Lung (tissue), 17 donors: ENCODE measurements at places on chromosomes 3 and 15.
A peak's percentile ranks its signal among the peaks of the same experiment; 100 is the strongest.

DNA sequence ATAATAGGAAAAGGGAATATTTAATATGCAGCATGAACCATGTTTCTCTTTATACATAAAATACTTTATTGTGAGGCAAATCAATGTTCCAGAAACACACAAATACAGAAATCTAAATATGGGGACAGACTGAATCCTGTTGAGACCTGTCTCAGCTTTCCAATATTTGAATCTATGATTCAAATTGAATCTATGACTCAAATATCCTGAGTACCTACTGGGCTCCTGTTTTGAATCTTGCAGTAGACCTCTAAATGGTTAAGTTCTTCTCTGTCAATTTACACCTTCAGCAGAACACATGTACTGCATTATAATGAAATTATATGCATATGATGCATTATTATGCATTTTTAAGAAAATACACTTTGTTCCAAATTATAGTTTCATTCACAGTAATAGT is 143.2 kb upstream of the PLXND1 start:
- DNase-seq: no peak

- peak; percentile 82 for DNase-seq
These were observed 261.0 kb downstream of the PYDC2 start for GRCh38 chr3:191721990-191722389.

GRCh38 chr15:98876451-98877369 is 130.9 kb downstream of the PGPEP1L start:
- no peak for DNase-seq

GRCh38 chr3:189953551-189953950 is 167.1 kb downstream of the P3H2 start:
- no peak for DNase-seq

DNA sequence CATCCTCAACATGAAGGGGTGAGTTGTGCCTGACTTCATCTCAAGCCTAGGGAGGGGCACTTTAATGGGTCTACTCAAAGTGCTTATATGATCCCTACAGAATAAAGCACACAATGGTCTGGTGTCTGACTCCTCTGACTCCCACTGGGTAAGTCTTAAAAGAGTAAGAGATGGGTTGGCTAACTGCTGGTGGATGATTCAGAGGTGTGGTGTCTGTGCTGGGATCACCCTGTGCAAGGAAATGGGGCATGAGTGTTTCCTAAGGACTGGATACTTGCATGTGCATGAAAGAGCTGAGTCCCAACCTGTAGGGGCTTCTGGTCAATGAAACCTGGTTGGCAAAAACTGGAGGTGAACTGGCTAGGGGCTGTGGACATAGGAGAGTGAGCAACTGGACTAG is 158.8 kb downstream of the IL20RB start:
- DNase-seq: no peak
